ENCODE measurements at places on chromosomes 13 and 19.

- no peak for DNase-seq
Observed at GRCh38 chr13:31036731-31037695, 104.6 kb downstream of the TEX26 start.

- no peak for DNase-seq
Observed at GRCh38 chr13:76647550-76647949, 238.7 kb downstream of the KCTD12 start.

- DNase-seq = no peak
Observed at GRCh38 chr19:804419-805165, 7.3 kb downstream of the PTBP1 start.

DNA sequence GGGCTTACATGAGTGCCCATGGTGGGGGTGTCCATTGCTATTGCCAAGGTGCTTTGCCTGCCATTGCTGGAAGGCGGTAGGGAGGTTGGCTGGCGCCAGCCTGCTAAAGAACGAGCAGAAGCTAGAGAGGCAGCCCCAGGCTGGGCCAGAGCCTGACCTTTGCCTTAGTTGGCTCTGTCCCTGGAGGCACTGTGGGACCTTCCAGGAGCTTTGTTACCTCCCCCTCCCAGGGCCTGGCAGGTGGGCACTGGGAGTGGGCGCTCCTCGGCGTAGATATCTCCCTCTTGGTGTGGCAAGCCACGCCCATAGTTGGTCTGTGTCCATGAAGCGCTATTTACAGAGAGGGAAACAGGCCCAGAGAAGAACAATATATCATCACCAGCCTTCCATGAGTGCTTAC, 2.3 kb upstream of the SLC25A42 start:
- DNase-seq = no peak

- DNase-seq = no peak
Observed at GRCh38 chr13:87906411-87906810, 235.2 kb downstream of the SLITRK5 start.

GRCh38 chr13:39322836-39323585, 280.0 kb downstream of the LHFPL6 start:
- no peak for DNase-seq

- no peak for DNase-seq
Observed at GRCh38 chr19:56294549-56294948, 20.1 kb downstream of the ZSCAN5A start.

GRCh38 chr19:20912973-20913372, 10.1 kb upstream of the ZNF85 start:
- DNase-seq = no peak

- DNase-seq = no peak
Observed at GRCh38 chr19:35205733-35206323, 22.7 kb downstream of the FAM187B start.

DNA sequence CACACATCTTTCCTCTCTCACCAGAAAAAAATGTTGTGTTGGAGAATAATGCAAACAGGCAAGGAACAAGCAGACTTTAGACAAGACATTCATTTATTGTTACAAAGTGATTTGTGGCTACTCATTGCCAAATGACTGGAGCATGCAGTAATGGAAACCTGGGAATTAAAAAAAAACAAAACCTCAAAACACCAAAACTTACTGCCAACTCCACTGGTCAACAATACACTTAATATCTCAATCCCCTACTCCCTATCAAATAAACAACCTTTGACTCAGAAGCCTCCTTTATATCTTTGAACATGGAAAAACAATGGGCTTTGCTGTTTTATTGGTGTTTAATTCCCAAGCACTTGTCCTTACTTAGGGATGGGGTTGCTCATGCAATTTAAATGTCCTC, 112.8 kb downstream of the POSTN start:
- no peak for DNase-seq
